ENCODE measurements at places on chromosomes 12 and 14.

GRCh38 chr14:32202998-32203882 is at the start of gene RNU6-8:
RNU6-8 (minus strand) TSS chr14:32203269.
- DNase-seq, result peak; percentile 87

GRCh38 chr14:72318648-72319047 is 386.4 kb downstream of the RGS6 start:
- no peak for DNase-seq

- no peak for DNase-seq
These were observed 215.0 kb downstream of the TBX5 start for GRCh38 chr12:114190971-114191370.

DNA sequence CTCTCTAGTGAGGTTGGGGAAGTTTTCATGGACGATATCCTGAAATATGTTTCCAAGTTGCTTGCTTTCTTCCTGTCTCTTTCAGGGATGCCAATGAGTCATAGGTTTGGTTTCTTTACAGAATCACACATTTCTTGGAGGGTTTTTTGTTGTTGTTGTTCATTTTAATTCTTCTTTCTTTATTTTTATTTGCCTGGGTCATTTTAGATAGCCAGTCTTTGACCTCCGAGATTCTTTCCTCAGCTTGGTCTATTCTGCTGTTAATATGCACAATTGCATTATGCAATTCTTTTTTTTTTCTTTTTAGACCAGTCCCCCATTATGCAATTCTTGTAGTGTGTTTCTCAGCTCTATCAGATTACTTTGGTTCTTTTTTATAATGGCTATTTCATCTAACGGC is 338.9 kb downstream of the AEBP2 start:
- DNase-seq, result no peak

DNA sequence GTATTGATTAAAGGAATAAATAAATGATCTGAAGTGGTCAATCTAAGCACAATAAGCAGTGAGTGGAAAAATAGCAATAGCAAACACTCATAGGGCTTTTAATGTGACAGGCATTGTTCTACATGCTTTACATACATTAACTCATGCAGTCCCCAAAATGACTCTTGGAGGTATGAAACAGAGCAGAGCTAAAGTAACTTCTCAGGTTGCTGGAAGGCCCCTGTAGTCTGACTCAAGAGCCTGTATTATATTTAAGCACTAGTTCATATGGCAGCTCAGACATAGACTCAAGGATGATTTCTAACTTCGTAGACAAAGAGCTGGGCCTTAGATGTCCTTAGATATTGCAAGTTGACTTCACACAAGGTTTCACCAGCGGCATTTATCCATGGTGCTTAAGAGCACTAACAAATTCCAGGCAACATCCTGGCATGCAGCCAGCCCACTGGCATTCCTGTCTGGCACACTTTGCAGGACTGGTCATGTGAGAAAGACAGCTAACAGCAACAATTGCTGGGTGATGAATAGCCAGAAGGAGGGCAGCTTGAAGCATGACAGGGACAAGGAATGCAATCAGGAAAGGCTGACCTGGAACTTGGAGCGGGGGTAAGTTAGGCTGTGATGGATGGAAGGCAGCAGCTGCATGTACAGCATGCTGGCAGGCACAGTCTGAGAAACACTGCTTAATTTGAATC is 22.9 kb upstream of the KTN1 start:
- no peak for DNase-seq

GRCh38 chr12:129556082-129556481 is 347.7 kb downstream of the TMEM132D start:
- no peak for DNase-seq

DNA sequence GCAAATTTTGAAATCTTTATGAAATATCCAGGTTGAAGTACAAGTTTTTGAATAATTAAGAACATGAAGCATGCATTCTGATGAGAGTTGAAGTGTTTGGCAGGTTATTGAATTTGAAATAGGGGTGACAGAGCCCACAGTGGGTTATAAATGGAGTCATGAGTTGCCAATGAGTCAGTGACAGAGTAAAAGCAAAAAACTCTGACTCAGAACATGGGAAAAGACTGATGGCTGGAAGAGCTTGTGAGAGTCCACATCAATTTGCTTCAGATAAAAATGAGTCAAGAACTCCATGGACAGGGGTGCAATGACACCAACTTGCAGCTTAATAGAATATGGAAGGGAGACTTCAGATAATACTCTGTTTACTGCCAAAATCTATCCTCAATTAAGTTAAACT is 105.3 kb downstream of the SLC6A15 start:
- DNase-seq, result no peak

DNA sequence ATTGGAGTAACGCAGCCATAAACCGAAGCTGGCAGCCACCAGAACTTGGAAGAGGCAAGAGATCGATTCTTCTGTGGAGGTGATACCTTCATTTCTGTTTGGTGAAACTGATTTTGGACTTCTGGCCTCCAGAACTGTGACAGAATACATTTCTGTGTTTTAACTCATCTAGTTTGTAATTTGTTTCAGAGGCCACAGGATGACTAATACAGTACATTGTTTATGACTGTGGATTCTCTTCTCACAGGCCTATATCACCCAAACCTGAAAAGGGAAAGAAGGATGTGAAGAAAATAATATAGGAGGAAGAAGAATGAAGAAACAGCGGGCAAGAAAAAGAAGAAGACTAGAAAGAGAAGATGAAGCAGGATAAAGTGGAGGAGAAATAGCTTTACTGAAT is 263.8 kb upstream of the DIO2 start:
- no peak for DNase-seq
